Heart right ventricle (tissue), 16 donors: ENCODE measurements at places on chromosomes 2 and 18.
A peak's percentile ranks its signal among the peaks of the same experiment; 100 is the strongest.

GRCh38 chr2:112692918-112693317 is 27.9 kb upstream of the NT5DC4 start:
- no peaks in the 10 kb centered on the region for H3K27me3 ChIP-seq
- H3K4me1 ChIP-seq = no peaks in the 10 kb centered on the region
- no peak overlapping the region for H3K27ac ChIP-seq
- no peaks in the 10 kb centered on the region for H3K36me3 ChIP-seq

DNA sequence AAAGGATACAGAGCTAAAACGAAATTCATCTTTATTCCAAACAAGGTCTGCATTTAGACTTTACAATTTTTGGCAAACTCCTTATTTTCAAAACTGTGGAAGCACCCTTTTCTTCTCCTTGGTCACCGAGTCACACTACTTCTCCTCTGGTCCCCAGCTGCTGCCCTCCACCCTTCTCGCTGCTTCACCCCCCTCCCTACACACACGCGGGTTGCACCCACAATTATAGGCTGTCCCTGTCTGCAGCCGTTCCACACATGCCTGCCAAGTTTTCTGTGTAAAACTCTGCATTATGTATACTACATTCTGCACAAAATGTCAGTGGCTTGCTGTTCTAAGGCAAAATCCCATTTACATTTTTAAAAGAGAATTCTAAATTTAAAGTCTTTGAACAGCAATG is 63.5 kb downstream of the PTPN2 start:
- H3K4me1 ChIP-seq = no peaks in the 10 kb centered on the region
- peaks cover 84% of the 10 kb centered on the region for H3K36me3 ChIP-seq
- no peak overlapping the region for H3K27ac ChIP-seq
- no peak overlapping the region for H3K4me3 ChIP-seq
- no peak for DNase-seq
- no peaks in the 10 kb centered on the region for H3K27me3 ChIP-seq

DNA sequence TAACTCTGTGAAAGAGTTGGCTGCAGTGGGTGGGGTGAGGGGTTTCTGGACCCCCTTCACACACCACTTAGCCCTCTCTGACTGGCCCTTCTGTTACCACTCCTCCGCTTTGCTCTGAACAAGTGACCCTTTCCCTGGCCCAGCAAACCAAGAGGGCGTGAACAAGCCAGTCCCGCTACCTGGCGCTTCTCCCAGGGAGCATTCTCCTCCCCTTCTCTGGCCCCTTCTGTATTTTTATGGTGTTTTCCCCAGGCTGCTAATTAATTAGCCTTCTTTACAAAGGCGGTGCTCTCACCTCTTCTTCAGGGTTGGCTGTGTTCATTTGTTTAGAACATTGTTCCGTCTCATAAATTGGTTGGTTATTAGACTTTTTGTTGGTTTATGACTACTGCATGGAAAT is 180.1 kb downstream of the MGAT5 start:
- H3K4me1 ChIP-seq = no peaks in the 10 kb centered on the region
- no peak overlapping the region for H3K27ac ChIP-seq
- H3K4me3 ChIP-seq = no peak overlapping the region
- no peaks in the 10 kb centered on the region for H3K27me3 ChIP-seq

DNA sequence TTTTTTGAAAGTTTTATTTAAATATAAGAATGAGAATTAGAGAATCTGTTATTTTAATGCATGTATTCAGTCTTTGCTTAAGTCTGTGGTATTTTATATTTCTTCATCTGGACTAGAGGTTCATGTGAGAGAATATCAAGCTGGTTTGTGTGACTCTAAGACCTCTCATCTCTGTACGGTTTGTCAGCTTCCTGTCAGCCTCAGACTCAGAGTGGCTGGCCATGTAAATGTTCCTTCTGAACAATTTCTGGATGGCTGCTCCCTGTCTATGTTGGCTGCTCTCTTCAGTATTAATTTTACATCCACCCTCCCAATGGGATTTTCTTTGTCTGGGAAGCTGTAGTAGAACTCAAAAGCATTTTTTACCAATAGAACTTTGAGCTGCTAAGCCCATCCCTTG is 225.3 kb upstream of the THUMPD2 start:
- no peak overlapping the region for H3K27ac ChIP-seq
- no peaks in the 10 kb centered on the region for H3K27me3 ChIP-seq
- H3K4me1 ChIP-seq = no peaks in the 10 kb centered on the region
- DNase-seq = no peak
- H3K36me3 ChIP-seq = no peaks in the 10 kb centered on the region

- H3K4me3 ChIP-seq = no peak overlapping the region
- DNase-seq = no peak
- no peaks in the 10 kb centered on the region for H3K36me3 ChIP-seq
- no peaks in the 10 kb centered on the region for H3K27me3 ChIP-seq
- no peaks in the 10 kb centered on the region for H3K4me1 ChIP-seq
These were observed 860.6 kb upstream of the ZEB2 start for GRCh38 chr2:145380436-145381017.

DNA sequence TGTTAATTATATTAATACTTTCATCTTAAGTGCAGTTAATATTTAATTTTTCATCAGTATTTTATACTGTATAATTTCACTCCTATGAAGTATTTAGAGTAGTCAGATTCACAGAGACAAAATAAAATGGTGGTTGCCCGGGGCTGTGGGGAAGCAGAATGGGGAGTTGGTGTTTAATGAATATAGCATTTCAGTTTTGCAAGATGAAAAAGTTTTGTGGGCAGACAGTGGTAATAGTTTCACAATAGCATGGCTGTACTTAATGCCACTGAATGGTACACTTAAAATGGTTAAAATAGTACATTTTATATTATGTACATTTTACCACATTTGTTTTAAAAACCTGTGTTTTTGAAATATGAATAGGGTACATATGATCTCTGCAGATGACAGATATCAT is 31.2 kb downstream of the CFAP221 start:
- H3K27ac ChIP-seq = no peak overlapping the region
- no peaks in the 10 kb centered on the region for H3K27me3 ChIP-seq
- H3K4me3 ChIP-seq = no peak overlapping the region

DNA sequence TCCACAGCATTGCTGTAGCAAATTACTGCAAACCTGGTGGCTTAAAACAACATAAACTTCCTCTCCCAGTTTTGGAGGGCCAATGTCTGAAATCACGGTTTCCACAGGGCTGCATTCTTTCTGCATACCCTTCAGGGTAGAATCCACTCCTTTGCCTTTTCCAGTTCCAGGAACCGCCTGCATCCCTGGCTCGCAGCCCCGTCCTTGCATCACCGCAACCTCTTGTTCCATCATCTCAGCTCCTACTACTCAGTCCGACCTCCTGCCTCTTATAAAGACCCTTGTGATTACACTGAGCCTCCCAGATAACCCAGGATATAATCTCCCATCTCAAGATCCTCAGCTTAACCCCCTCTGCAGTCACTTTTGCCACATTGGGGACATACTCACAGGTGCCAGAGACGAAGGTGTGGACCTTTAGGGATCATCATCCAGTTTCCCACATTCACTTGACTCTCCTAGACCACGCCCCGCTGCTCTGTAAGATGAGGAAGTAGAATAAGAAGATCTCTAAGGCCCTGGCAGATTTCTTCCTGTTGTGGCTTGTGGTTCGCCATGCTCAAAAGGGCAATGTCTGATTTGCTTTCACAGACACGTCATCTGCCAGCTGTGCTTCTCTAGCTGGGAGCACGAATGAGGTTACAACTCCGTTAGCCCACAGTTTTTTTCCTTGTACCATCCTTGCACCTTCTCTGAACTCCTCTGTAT is 103.6 kb upstream of the AGAP1 start:
- H3K4me1 ChIP-seq = no peaks in the 10 kb centered on the region
- no peak overlapping the region for H3K4me3 ChIP-seq
- H3K27ac ChIP-seq = no peak overlapping the region
- no peak for DNase-seq

GRCh38 chr2:196913691-196914090 is 12.8 kb downstream of the PGAP1 start:
- no peak for DNase-seq
- H3K27ac ChIP-seq = no peak overlapping the region
- H3K4me1 ChIP-seq = no peaks in the 10 kb centered on the region
- H3K4me3 ChIP-seq = no peak overlapping the region
- no peaks in the 10 kb centered on the region for H3K27me3 ChIP-seq
- peaks cover 50% of the 10 kb centered on the region for H3K36me3 ChIP-seq

- DNase-seq = no peak
- H3K4me1 ChIP-seq = no peaks in the 10 kb centered on the region
- H3K4me3 ChIP-seq = no peak overlapping the region
- H3K27me3 ChIP-seq = peaks cover 6% of the 10 kb centered on the region
- no peak overlapping the region for H3K27ac ChIP-seq
These were observed 29.6 kb upstream of the PXDN start for GRCh38 chr2:1773883-1774282.

DNA sequence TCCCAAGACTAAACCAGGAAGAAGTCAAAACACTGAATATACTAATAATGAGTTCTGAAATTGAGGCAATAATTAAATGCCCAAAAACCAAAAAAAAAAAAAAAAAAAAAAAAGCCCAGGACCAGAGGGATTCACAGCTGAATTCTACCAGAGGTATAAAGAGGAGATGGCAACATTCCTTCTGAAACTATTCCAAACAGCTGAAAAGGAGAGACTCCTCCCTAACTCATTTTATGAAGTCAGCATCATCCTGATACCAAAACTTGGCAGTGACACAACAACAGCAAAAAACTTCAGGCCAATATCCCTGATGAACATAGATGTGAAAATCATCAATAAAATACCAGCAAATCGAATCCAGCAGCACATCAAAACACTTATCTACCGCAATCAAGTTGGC is 108.5 kb upstream of the COL3A1 start:
- H3K4me3 ChIP-seq = no peak overlapping the region
- H3K4me1 ChIP-seq = no peaks in the 10 kb centered on the region
- no peaks in the 10 kb centered on the region for H3K36me3 ChIP-seq
- no peaks in the 10 kb centered on the region for H3K27me3 ChIP-seq
- DNase-seq = no peak

DNA sequence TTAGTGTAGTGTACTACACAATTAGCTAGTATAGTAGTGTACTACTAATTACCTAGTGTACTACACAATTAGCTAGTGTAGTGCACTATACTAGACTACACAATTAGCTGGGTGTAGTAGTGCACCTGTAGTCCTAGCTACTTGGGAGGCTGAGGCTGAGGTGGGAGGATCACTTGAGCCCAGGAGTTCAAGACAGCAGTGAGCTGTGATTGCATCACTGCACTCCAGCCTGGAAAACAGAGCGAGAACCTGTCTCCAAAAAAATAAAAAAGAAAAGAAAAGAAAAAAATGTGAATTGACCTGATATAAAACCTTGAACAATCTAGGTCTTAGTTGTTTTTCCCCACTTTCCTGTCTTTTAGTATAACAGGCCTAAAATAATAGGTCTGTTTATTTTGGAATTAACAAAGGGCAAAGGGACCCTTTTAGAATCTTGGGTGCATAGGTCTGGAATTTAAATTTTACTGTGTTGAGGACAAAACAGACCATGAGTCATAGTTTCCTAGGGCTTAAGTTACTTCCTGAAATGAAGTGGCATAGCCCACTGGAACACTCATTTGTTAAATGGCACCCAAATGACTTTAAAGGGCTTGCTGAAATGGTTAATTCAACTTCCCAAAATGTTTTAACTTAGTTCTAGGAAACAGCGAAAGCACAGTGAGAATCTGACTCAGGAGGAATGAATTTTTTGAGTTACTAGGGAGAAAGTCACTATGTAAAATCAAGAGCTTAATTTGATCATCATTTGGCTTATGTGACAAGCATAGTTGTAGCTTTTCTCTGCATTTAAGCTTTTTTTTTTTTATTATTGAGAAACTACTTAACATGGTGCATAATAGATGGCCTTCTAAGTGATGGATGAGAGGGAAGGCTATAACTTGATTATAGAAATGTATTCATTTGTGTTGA is 50.7 kb upstream of the ARL5A start:
- H3K27ac ChIP-seq = peak overlapping the region; percentile 35
- no peaks in the 10 kb centered on the region for H3K36me3 ChIP-seq
- no peak for DNase-seq

GRCh38 chr18:50970006-50970405 is 2.2 kb downstream of the ELAC1 start:
- DNase-seq = peak; percentile 43
- no peaks in the 10 kb centered on the region for H3K4me1 ChIP-seq
- no peak overlapping the region for H3K4me3 ChIP-seq
- no peaks in the 10 kb centered on the region for H3K27me3 ChIP-seq
- H3K27ac ChIP-seq = peak overlapping the region; percentile 17

DNA sequence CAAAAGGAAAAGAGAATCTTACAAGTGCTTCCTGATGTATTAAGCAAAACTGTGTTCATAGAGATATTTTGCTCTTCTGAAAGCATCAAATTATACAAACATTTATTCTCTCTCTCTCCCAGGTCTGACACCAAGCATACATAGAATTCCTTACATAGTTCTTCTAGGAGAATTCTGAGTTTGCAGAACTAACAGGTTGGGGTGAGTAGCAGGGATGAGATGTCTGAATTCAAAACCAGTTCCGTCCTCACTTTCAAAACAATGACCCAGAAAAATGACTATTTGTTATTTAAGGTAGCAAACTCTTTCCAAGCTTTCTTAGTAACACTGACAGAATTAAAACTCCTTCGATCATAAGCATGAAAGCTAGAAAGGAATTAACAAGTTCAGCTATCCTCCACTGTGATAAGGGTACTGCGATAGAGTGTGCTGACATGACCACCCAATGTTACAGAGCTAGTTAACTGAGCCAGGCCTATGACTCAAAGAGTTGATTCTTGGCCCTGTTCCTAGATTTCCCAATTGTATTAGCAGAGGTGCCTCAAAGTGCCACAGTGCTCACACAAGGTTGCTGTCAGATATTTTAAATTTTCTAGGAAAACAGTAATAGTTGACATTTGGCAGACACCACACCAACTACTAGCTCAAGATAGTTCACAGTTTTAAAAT is 85.8 kb upstream of the SETBP1 start:
- no peak overlapping the region for H3K27ac ChIP-seq
- H3K4me1 ChIP-seq = peaks cover 9% of the 10 kb centered on the region
- no peaks in the 10 kb centered on the region for H3K27me3 ChIP-seq
- no peaks in the 10 kb centered on the region for H3K36me3 ChIP-seq
- H3K4me3 ChIP-seq = no peak overlapping the region
- DNase-seq = no peak

DNA sequence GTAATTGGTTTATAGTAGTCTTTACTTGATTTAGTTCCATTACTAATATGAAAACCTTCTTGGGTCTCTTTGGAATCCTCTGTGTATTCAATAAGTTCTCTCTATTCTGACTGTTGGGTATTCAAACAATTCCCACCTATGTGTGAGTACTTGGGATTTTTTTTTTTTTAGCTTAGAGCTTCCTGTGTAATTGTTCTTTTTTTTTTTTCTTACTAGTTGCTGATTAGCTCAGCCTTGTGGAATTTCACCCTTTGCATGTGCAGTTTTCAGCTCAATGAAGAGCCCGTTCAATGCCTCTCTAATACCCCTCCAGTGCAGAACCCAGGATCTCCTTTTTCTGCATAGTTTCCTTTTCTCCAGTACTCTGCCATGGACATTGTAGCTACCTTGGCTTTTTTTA is 339.1 kb upstream of the GALNT5 start:
- no peaks in the 10 kb centered on the region for H3K36me3 ChIP-seq
- no peak overlapping the region for H3K4me3 ChIP-seq
- no peak for DNase-seq
- H3K4me1 ChIP-seq = no peaks in the 10 kb centered on the region
- no peak overlapping the region for H3K27ac ChIP-seq
